ENCODE measurements at places on chromosomes 5 and 9.
A peak's percentile ranks its signal among the peaks of the same experiment; 100 is the strongest.

- no peak for DNase-seq
Measured at GRCh38 chr5:75616371-75616881, 5.2 kb downstream of the ANKDD1B start.

GRCh38 chr5:10747678-10748622 lies 13.1 kb downstream of the DAP start:
- no peak for DNase-seq

- no peak for DNase-seq
Measured at GRCh38 chr9:122944960-122945888, 4.4 kb downstream of the RABGAP1 start.

DNA sequence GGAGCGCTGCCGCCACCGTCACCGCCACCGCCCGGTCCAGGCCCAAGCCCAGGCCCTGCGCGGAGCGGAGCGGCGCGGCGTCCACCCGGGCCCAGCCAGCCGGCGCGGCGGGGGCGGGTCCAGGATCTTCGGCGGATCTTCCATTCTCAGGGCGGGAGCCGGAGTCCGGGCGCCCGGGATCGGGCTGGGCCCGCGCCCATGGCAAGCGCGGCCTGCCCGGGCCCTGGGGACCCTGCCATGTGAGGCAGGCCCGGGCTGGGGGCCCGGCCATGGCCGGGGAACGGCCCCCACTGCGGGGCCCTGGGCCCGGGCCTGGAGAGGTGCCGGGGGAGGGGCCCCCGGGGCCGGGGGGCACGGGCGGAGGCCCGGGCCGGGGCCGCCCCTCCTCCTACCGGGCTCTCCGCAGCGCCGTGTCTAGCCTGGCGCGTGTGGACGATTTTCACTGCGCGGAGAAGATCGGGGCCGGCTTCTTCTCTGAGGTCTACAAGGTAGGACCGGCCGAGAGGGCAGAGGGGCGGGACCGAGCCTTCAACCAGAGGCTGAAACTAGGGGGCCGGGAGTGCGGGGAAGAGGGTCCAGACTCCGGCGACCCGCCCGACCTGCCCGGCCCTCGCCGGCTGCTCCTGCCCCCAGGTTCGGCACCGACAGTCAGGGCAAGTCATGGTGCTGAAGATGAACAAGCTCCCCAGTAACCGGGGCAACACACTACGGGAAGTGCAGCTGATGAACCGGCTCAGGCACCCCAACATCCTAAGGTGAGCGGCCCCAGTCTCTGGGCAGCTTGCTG lies 482 bp downstream of the TESK1 start:
- DNase-seq = peak; percentile 38

DNA sequence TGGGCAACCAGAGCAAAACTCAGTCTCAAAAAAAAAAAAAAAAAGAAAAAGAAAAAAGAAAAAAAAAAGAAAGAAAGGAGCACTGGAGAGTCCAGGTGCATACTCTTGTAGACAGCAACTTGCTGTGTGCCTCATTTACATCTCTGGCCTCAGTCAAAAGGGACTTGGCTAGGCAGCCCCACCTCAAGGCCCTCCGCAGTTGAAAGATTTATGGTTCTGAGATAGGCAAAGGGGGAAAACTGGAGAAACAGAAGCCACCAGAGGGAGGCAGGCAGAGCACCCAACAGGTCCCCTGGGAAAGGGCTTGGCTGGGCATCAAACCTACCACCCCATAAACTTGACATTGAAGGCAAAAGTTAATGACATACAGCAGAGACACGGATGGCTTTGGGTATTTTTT lies 6.1 kb downstream of the ORM2 start:
- no peak for DNase-seq

GRCh38 chr9:102054811-102055210 lies 316.4 kb upstream of the GRIN3A start:
- DNase-seq = no peak

- DNase-seq = no peak
Measured at GRCh38 chr9:34694811-34695210, 3.7 kb upstream of the CCL19 start.

- no peak for DNase-seq
Measured at GRCh38 chr5:39469777-39470415, 45.1 kb upstream of the DAB2 start.

DNA sequence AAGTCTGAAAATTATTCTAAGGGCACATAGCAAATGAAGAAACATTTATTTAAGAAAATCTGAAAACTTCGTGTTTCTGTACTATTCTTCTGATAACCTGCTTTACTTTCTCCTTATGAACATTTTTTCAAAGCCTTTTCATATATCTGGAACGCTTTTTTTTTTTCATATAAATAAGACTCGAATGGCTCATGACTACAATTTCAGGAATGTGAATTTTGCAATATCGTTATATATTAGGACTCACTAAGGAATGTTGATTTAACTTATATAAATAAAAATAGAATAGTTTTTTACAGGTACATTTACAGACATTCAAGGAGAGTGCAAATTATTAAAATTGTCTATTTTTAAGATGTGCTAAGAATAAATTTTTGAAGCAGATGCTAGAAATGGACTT lies 42.9 kb downstream of the GPBP1 start:
- no peak for DNase-seq

DNA sequence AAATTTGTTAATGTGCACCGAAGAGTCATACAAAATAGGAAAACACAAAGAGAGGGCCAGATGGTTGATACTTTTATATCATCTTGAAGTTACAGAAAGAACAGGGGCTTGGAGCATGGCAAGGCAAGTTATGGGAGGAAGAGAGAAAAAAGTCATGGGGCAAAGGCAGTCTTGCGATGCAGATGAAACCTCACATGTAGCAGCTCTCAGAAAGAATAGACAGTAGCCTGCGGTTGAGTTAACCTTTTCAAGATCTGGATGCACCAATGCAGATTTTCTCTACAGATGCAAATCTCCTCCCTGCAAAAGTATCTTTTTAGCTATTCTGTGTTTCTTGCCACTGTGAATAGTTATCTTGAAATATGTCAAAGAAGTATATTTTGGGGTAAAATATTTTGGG lies 243.9 kb downstream of the TMEM167A start:
- no peak for DNase-seq

GRCh38 chr5:65893749-65894430 lies 32.5 kb upstream of the ERBIN start:
- DNase-seq = no peak

DNA sequence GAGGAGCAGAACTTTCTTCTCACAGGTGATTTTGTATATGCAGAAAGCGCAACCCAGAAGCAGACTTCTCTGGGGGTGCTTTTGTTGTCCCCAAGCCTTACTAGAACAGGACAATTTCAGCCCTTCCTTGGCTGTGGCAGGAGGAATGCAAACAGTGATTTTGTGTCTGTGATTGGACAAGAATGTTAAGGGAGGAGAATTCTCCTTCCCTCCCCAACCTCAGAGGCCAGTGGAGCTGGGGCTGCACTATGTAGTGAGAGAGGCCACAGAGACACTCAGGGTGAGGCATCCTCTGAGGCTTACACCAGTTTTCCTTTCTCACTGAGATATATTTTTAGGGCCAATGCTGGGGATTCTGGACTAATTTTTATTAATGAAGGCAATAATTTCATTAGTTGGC lies 58.8 kb downstream of the ZNF366 start:
- DNase-seq = no peak

DNA sequence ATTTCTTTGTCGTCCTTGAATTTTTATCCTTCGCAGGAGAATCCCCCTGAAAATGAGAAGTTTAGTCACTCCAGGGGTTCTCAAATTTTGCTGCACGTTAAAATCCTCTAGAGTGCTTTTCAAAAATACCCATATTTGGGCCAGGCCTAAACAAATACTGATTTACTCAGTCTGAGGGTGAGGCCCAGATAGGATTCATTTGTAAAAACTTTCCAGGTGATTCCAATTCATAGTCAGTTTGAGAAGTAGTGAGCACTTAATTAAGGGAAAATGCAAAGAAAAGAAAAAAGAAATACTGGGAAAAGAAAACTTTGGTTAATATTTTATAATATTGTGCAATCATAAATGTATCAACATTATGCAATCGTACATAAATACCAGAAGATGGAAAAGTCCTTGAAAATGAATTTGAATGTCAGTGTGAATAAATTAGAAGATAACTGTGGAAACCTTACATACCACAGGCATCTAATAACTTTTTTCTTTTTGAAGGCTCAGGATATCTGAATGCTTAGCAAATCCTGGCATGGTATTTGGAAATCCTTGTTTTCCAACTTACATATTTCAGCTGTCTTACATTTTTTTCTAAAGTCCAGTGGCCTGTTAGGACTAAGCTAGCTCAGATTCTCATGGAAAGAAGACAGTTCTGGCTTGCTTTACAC lies 116.5 kb upstream of the DAPK1 start:
- DNase-seq = no peak

- no peak for DNase-seq
Measured at GRCh38 chr9:76615177-76615603, 149.0 kb upstream of the PCA3 start.

GRCh38 chr5:28012538-28012937 lies 974.2 kb upstream of the CDH9 start:
- no peak for DNase-seq

DNA sequence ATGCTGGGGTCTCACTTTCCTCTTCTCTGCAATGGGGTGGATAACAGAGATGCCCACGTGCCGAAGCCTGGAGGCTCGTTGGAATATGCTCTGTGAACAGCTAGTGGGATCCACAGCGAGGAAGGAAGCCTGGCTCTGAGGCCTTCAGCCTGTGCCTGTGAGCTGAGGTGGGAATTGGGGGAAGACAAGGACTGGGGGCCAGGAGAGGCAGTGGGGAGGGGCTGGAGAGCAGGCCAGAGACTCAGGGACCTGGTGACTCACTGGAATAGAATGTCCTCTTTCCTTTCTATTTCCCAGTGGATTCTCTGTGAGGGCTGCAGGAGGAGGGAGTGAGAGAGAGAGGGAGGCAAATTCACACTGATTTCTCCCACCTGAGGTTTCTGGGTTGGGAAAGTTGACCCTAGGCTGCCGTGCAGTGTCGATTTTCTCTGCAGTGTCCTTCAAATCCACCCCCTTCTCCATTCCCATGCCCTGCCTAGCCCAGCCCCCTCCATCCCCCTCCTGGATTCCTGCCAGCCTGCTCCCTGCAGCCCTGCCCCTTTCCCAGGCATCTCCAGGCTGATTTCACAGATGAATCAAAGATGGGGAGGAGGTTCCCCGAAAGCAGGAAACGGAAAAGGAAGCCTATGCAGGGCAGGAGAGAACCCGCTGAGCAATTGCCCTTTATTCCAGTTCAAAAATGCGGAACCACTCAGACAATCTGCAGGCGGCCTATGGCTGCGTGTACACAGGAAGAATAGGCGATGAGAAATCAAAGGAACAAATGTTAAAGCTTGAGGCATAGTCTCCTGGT lies 1.4 kb upstream of the SPAAR start:
- no peak for DNase-seq

DNA sequence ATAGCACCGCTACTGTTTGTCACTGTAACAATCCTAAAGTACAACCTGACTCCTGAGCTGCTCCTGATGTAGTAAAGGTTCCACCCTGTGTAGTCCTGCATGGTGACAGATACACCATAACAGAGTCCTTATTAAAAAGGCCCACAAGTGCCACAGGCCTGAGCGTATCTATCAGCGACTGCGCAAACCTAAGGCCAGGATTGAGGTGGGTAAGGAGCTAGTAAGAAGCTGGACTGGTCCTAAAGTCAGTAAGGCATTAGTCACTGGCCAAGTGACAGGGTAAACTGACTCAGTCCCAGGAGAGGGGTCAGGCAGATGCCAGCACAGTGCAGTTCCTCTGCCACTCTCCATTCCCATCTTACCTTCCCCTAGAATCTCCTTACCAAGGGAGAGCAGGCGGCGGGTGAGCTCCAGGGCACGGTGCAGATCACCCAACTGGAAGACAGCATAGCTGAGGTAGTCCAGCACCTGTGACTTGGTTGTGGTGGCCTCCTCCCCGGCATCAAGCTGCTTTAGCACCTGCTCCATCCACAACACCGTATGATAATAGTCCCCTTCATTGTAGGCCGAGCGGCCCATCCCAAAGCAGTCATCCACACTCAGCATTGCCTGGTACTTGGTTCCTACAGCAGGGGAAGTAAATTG lies 17.6 kb downstream of the P4HA2 start:
- DNase-seq = no peak

GRCh38 chr5:171924493-171925122 lies 81.8 kb downstream of the FBXW11 start:
- no peak for DNase-seq

- DNase-seq = no peak
Measured at GRCh38 chr5:77413049-77413448, 79.1 kb downstream of the WDR41 start.

- DNase-seq = no peak
Measured at GRCh38 chr9:111938427-111938800, 41.8 kb downstream of the UGCG start.

GRCh38 chr5:96844481-96844990 lies 31.8 kb upstream of the ERAP2 start:
- DNase-seq = peak; percentile 18

GRCh38 chr5:132017738-132018625 lies 6.5 kb upstream of the ACSL6 start:
- DNase-seq = no peak

GRCh38 chr5:36177715-36178523 lies 26.0 kb downstream of the SKP2 start:
- DNase-seq = peak; percentile 61

DNA sequence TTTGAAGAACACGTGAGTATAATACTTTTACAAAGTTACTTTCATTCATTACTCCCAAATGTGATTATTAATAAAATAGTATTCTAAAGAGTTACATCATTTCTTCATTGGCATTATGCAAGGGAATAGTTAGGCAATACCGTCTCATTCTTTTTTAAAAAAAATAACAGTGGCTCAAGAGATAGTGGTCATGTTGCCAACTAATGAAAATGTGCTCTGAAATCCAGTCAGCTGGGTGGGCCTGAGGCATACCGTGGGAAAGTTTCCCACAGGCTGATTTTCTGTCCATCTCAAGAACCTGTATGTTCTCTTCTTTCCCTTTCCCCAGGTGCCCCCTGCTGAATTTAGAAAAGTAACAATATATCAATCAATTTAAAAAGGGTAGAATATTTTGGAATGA lies 40.8 kb upstream of the ROPN1L start:
- DNase-seq = no peak

DNA sequence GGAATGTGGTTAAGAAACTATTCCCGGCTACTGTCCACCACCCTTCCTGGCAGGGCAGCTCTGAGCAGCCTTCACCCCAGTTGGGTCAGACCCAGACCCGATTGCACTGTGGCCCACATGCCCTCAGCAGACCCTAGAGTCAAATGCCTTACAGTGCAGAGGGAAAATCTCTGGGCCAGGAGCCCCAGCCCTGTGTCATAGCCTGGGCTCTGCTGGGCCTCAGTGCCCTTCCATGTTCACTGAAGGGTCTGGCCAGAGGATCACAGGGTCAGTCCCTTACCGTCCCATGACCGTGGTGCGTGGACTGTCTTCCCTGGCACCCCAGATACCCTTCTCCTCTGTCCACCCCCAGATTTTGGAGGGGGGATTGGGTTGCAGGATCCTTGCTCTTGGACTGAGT lies 73.5 kb upstream of the COL5A1 start:
- no peak for DNase-seq

- no peak for DNase-seq
Measured at GRCh38 chr5:11214864-11215644, 454.0 kb upstream of the DAP start.

- no peak for DNase-seq
Measured at GRCh38 chr5:170475294-170476000, 28.4 kb upstream of the KCNIP1 start.

GRCh38 chr5:122779451-122779850 lies 4.6 kb downstream of the SNX2 start:
- peak; percentile 8 for DNase-seq

- DNase-seq = no peak
Measured at GRCh38 chr9:72991772-72992171, 38.9 kb upstream of the ALDH1A1 start.

GRCh38 chr9:22700171-22700570 lies 253.5 kb downstream of the DMRTA1 start:
- no peak for DNase-seq
